ENCODE measurements at places on chromosomes 7 and 10.
A peak's percentile ranks its signal among the peaks of the same experiment; 100 is the strongest.

DNA sequence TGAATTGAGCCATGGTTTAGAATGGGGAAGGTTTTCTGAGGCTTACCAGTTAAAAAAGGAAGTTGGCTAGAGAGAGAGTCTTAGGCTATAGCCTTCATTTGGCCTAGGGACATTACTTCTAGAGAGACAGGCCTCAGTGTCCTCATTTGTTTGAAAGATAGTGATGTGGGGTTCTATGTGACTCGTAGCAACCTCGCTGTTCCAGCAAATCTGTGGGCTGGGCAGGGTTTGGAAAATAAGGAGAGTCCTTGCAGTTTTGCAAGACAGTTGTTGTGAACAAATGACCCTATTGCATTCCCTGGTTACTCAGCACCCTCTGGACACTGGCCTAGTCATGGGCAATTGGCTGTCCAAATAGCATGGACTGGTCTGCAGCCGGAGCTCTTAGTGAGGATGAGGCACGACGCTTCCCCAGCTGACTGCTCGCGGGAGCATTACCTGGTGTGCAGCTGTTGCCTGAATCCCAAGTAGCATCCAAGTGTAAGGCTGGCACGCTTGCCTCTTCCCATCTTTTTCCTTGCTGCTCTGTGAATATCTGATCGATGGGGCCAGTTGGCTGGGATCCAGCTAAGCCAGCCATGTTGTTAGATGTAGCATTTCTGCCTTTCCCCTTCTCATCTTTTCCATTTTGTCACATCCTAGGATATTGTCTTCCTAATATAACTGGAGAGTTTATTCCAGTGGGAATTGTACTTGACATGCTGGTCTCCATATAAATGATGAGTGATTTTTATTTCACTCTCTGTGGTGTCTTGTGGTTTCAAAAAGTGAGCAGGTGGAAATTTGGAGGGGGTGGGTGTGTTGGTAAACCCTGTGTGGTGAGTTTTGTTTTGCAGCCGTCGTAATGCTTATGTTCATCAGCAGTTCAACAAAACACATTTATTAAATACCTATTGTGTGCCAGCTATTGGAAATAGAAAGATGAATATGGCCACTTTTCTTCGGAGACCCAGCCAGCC lies 99.8 kb downstream of the SND1 start:
- no peak for DNase-seq

GRCh38 chr10:98980353-98980752 lies 255.3 kb downstream of the HPSE2 start:
- DNase-seq, result no peak

DNA sequence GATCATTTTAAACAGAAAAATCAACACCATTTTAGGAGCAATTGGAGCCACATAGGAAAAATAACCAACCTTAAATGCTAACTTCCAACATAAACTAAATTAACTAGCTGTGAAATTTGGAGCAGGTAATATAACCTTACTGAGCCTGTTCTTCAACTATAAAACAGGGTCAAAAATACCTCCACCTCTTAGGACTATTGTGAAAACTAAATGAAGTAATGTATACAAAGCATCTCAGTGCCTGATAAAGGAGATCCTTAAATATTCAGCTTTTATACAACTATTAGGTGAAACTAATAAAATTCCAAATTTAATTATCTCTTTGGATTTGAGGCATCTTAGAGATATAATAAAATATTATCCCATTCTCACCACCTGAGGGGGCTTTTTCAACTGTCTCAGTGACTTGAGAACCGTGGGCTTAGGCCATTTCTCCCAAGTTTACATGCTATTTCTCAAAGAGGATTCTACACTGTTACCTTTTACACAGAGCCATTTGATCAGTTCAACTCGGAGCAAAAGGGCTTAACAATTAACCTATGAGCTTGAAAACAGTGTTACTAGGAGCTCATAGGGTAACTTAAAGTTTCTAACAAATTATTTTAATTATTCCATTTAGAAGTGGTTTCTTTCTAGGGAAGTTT lies 165.0 kb upstream of the ASAH2 start:
- no peak for DNase-seq

DNA sequence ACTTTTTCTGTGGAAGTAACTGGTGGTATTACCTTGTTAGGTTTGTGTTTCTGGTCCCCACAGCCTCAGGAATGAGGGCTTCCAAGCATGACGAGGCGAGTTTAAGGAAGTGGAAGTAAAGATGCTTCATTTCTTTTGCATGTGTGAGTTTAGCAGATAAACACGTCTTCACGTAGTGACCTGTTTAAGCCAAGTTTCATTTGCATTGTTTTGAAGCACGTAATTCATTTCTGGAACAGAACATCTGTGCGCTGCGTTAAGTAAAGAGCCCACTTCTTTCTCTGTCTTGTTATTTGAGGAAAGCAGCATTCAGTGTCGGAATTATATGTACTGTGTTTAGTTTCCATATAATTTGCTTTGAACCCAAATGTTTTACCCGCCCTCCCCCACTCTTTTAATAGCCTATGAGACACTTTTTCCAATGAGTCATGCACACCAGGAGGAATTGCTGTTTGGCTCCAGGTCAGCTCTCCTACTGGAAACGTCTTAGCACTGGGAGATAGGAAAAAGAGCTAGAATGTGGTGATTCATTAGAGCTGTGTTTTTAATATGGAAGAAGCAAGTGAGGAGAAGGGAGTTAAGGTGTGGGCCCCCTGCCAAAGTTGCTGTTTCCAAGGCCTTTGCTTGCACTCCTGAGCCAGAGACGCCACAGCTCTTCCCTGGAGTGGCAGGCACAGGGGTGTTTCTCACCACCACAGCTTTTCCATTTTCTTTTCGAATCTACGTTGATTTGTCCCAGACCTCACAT lies 36.7 kb downstream of the BTBD16 start:
- no peak for DNase-seq

GRCh38 chr10:48633381-48634197 lies 28.7 kb upstream of the ARHGAP22 start:
- DNase-seq, result no peak

DNA sequence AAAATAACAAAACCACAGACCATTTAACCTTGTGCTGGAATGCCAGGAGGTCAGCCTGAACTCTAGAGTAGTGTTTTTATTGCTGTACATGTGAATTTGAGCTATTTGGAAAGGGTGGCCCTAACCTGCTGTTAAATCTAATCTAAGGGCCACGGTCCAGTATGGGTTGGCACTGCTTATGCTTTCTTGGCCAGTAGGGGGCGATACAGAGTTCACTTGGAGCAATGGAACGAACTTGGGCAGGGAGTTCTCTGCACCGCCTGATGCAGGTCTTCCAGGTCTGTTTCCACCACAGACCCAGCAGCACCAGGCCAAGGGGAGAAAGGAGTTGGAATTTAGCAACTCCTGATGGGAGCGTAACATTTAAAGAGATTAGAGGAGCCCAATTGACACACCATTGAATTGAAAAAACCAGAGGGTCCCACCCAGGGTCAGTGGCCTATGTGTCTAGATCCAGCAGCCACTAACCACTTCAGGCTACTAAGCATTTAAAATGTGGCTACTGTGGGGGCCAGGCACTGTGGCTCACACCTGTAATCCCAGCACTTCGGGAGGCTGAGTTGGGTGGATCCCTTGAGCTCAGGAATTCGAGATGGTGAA lies 75.7 kb upstream of the EFCAB10 start:
- peak; percentile 47 for DNase-seq

GRCh38 chr7:27430105-27430504 lies 187.5 kb downstream of the EVX1 start:
- DNase-seq, result no peak

- DNase-seq, result no peak
These were observed 105.6 kb upstream of the COL1A2 start for GRCh38 chr7:94289071-94289470.

DNA sequence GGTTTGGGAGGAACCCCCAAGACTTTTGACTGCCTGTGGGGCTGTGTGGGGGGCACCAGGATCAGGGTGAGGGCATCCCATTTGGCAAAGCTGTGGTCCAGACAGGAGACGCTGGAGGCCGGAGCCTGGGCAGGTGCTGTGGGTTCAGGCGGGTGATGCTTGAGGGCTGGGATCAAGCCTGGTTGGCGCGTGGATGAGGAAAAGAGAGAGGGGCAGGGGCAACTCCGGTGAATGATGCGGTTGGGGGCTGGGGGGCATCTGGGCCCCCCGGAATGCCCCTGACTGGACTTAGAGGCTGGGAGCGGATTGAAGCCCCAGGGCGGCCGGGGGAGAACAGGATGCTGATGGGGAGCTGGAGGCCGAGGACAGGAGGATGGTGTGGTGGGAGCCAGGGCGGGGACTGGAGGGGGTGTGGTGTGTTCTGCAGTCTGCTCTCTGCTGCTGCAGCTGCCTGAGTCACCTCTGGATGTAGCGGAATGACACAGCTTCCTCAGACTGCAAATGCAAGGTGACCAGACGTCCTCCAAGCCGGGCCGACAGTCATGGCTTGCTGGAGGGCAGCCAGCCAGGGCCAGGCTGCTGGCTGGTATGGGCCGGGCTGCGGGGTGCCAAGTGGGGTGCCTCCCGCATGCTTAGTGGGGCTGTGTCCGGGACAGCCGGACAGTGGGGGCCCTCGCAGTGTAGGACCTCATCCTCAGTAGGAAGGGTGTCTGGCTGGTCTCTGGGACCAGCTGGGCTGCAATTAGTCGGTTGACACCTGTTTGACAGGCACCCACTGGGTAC lies 3.2 kb downstream of the MAFK start:
- no peak for DNase-seq

- no peak for DNase-seq
These were observed 26.3 kb downstream of the SAMD8 start for GRCh38 chr10:75137533-75138438.

DNA sequence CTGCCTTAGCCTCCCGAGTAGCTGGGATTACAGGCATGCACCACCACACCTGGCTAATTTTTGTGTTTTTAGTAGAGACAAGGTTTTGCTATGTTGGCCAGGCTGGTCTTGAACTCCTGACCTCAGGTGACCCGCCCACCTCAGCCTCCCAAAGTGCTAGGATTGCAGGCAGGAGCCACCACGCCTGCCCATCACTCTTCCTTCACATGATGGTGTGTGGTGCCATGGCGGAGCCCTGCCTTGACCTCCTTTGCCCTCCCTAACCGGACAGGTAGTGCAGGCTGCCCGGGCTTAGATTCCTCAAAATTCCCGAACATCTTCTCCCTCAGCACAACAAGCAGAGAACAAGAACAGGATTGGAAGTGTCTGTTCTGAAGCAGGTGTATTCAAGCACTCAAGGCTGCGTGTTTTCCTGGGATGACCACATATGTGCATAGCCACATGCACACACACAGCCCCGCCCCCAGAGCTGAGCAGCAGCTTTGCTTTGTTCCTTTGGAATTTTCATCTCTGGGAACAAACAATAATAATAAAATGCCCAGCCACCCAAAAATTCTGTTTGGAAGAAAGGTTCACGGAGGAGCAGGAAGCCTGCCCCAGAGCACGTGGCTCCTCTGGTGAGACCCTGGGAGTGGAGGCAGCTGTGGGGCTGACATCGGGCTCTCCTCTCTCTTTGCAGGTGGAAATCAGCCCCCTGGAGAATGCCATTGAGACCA lies 131.3 kb upstream of the NPS start:
- no peak for DNase-seq

DNA sequence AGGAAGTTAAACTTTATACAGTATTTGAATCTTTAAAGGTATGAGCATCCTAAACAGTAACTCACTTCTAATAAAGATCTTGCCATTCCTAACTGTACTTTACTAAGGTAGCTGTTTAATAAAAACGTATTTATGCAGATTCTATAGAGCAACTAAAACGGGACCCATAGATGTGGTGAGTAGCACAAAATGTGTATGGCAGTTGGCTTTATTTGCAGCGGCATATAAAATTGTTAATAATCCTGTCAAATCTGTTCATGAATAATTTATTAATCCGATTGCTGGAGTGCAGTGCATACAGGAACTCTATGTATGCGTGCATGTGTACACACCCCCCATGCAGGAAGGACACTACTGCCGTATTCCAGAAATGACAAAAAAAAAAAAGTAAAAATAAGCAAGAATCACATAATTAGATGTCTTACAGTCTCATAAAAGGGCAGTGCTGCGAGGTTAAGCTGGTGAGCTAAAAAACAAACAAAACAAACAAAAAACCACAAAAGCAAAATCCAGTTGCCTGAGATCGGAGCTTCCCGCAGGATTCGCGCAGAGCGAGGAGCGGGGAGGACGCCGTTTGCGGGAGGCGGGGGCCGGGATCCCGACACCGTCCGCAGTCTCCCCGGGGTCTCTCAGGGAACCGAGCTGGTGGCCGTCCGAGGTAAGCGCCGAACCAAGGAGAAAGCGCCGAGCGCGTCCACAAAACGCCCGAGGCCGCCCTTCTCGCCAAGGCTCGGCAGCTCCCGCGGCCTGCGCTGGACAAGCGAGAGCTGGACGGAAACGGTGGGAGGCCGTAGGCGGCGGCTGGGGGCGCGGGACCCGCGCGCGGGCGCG lies 518 bp upstream of the COMMD3 start:
- no peak for DNase-seq

DNA sequence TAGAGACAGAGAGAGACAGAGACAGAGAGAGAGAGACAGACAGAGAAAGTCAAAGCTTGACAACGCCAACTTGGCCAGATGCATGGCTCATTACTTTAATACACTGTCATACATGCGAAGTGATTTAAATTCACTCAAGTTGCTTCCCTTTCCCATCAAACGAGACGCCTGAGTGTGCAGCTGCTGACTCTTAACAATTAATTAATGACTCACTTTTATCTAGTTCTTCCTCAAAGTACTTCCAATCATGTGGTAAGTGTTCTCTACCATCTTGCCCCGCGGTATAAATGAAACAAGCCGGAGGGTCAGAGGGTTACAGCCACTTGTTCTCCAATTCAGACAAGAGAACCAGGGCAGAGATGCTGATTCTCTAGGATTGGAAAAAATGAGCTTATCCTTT lies 90.8 kb downstream of the SFMBT2 start:
- DNase-seq, result no peak

DNA sequence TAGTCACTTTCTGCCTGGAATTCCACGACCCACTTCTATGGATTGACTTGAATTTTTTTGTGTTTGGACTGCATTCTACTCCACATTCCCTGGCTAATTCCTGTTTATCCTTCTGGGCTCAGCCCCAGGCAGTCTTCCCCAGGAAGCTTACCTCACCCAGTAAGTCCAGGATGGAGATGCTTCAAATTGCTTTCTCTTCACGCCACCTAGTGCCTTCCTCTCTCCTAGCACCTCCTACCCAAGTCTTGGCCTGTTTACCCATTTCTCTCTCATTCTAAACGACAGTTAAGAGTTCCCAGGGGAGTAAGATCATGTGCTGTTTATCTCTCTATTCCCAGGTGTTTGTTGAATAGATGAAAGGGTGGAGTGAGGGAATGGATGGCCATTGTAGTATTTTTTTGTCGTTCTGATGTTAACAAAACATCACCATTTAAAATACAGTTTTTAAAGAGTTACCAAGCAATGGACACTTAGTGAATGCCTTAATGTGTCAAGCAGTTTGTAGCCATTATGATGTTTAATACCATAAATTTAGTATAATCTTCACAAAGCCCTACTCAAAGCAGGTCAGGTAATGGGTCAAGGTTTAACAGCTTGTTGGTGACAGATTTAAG lies 45.5 kb upstream of the TARP start:
- DNase-seq, result no peak

DNA sequence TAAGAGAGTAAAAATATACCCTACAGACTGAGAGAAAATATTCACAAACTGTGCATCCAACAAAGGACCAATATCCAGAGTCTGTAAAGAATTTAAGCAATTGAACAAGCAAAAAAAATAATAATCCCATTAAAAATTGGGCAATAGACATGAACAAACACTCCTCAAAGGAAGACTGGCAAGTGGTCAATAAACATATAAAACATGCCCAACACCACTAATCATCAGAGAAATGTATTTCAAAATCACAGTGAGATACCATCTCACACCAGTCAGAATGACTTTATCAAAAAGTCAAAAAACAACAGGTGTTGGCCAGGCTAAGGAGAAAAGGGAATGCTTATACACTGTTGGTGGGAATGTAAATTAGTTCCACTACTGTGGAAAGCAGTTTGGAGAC lies 21.9 kb upstream of the ZNF804B start:
- no peak for DNase-seq

GRCh38 chr7:2864999-2865670 lies 21.0 kb upstream of the GNA12 start:
- peak; percentile 63 for DNase-seq
